Memory B cell (primary cell): ENCODE measurements at places on chromosomes 11 and 22.
A peak's percentile ranks its signal among the peaks of the same experiment; 100 is the strongest.

DNA sequence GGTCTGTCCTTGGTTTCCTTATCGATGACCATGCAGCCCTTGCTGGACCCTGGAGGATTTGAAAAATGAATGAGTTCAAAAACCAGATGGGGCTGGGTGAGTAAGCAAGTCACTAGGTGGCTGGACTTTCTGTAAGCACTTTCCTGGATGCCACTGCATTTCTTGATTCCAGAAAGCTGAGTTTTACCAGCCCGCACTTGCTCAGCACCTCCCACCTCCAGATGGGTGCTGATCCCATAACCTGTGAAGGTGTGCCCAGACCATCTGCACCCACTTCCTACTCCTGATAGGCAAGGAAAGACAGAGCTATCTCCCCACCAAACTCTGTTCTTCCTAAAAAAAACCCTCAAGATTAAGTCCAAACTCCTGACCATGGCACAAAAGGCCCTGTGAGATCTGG is 21.1 kb downstream of the ASCC2 start:
- no peak for DNase-seq

GRCh38 chr11:102683277-102683676 is 22.3 kb downstream of the MMP27 start:
- DNase-seq, result no peak

DNA sequence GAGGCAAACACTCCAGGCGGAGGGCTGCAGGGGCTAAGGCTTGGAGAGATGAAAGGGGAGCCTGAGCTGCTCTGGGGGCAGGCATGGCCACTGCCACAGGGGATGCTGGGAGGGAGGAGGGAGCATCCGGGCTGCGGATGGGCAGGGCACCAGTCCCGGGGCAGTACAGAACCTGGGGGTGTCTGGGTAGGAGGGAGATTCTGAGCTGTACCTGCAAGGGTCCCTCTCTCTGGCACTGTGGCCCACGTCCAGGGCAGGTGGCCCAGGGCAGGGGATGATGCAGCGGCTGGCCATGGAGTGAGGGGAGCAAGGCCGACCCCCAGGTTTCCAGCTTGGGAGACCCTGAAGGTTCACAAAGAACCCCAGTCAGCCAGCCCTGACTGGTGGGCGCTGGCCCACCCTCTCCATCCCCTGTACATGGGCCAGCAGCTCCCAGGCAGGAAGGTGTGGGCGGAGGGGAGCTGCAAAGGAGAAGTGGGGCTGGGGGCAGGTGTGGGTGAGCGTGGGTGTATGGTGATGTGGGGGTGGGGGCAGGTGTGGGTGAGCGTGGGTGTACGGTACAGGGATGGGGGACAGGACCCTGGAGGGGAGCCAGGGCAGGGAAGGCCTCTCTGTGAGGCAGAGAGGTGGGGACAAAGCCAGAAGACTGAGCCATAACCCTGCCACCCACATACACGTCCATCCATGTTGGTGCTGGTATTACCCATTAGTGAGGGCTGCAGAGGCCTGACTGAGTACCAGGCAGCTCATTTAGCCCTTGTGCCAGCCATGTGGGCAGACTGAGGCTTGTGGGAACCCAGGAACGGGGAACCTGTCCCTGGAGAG is 2.2 kb upstream of the TNFRSF13C start:
- DNase-seq, result peak; percentile 38

DNA sequence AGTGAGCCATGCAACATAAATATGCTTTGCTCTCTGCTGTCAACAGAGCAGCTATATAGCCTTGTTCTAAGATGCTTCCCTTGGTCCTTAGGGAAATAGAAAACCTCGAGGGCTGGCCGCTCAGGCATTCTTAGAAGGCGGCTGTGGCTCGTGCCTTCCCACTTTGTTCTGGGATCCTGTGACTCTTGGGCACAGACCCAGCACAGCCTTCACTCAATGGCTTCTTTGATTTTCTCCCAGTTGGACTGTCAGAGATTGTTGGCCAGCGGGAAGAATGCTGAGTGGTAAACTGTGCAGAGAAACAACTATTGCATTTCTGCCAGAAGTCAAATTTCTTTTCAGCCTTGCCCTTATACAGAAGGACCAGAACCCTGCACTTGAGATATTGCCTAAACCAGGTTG is 9.5 kb upstream of the MICAL2 start:
- DNase-seq, result no peak

- DNase-seq, result no peak
Observed at GRCh38 chr11:116224889-116225200, 547.9 kb downstream of the BUD13 start.

DNA sequence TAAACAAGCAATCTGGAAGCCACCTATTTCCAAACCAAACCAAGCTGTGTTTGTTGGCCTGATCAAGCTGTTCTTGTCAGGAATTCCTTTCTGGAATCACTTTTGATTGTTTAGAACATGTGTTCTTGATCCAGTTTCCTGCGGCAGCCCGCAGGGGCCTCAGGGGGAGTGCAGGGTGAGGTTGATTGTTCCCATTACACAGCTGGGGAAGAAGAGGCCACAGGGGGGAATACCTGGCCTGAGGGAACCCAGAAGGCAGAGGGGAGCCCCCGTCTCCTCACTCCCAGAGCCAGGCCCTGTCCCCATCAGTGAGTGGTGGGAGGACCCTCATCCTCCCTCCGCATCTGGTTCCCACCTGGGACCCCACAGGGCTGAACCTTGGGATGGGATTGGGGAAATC is 4.2 kb downstream of the MRGPRD start:
- no peak for DNase-seq

GRCh38 chr22:41028841-41029240 is 63.6 kb upstream of the EP300 start:
- DNase-seq, result no peak

- DNase-seq, result no peak
Observed at GRCh38 chr11:35624781-35625180, 6.5 kb downstream of the FJX1 start.

DNA sequence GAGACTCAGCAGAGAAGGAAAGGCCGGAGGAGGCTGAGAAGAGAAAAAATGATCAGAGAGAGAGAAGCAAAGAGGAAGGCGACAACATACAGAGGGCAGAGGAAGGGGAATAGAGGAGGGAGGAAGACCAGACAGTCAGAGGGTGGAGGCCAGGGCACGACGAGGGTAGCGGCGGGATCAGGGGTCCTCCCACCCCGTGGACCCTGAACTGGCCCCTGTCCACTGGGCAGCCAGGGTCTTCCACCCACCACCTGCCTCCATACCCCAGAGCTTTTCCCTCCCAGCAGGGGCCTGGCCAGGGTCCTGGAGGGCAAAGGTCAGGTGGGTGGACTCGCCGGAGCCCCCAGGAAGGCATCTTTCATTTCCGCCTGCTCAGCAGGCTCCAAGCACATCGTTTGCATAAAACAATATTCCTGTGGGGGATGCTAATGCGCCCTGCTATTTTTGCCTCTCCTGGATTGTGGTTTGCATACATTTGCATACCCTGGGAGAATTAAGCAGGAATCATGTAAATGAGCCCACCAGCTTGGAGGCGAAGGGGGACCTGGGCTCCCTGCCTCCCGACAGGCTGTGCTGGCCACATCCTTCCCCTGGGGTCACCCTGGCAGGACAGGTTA is 394.1 kb downstream of the MN1 start:
- DNase-seq, result no peak

DNA sequence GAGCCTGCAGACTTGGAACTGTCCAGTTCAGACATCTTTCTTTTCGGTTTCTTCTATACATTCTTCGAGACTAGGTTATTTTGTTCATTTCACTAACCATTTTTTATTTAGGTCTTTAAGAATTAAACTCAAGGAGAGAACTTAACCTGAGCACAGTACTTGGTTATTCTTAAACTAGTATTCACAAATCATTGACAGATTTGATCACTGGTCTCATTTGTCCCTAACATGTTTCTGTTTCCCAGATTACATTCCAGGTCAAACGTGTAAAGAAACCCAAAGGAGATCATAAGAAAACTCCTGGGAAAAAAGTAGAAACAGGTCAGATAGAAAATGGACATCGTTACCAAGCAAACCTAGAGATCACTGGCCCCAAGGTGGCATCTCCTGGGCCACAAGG is 85.1 kb downstream of the TTC17 start:
- no peak for DNase-seq

DNA sequence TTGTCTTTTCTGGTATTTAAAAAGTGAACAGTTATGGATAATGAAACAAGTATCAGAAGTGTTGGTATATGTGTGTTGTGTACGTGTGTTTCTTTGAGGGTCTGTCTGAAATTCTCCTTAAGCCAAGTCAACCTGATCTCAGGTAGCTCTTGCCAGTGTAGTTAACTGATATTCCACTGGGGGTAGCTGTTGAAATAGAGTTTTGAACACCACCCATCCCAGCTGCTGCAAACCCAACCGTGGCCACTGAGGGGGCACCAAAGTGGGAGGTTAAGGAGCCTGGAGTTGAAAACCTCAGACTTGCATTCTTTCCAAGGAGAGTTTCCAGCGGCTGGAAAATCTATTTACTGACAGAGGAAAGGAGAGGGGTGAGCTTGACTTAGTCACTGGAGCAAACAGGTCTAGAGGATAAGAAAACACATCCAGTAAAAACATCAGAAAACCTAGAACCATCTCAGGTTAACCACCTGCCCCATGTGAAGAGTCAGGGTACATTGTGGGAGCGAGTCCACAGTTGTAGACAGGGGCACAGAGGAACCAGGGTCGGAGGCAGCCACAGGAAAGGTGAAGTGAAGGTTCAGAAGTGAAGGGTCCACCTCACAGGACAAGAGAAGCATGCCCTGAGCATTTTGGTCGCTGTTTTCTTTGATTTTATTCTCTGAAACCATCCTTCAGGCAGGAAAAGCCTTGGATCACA is 8.8 kb upstream of the CUL5 start:
- no peak for DNase-seq

GRCh38 chr11:15418921-15419320 is 304.2 kb downstream of the INSC start:
- no peak for DNase-seq

DNA sequence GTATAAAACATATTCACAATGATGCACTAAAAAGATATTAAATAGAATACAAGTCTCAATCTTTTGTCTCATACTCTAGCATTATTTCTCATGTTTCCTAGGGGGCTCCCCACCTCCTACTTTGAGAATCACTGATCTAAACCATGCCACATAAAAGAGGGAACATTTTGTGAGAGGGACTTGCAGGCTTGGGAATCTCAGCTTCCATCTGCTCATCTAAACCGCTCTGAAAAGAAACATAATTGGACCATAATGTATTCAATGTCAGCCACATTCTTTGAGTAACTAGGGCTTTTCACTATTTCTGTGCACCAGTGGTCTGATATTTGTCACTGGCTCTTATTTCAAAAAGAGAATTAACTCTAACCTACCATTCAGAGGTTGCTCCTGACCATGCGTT is 6.4 kb upstream of the CSRP3 start:
- no peak for DNase-seq

- DNase-seq, result no peak
Observed at GRCh38 chr11:20119315-20119714, 41.0 kb downstream of the DBX1 start.

DNA sequence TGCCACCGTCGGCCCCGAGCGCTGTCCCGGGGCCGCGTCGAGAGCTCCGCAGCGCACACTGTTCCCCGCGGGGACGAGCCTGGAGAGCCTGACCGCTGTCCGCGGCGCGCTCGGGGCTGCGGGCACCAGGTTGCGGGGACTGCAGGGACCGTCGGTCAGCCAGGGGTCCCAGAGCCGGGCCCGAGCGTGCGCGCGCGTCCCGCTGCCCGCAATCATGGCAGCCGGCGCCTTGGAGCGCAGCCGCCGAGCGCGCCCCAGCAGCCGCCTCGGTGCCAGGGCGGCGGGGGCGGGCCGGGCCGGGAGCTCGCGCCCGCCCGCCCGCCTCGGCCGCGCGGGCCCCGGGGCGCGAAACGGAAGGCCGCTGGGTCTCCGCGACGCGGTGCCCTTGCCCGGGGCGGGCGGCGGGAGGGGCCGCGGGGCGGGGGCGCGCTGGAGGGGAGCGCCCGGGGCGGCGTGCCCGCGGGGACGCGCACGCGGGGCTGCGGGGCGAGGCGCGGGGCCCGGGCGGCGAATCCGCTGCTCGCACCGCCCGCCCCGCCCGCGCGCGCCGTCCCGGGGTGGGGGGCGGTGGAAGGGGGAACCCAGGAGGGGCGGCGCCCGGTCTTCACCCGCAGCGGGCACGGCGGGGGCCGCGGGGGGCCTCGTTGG is 79.4 kb upstream of the PPARA start:
- peak; percentile 21 for DNase-seq

- DNase-seq, result no peak
Observed at GRCh38 chr11:87719326-87720073, 455.7 kb downstream of the RAB38 start.

- DNase-seq, result no peak
Observed at GRCh38 chr22:36644333-36644757, 59.2 kb downstream of the CACNG2 start.

- no peak for DNase-seq
Observed at GRCh38 chr11:44305026-44305469, 4.9 kb downstream of the ALX4 start.

DNA sequence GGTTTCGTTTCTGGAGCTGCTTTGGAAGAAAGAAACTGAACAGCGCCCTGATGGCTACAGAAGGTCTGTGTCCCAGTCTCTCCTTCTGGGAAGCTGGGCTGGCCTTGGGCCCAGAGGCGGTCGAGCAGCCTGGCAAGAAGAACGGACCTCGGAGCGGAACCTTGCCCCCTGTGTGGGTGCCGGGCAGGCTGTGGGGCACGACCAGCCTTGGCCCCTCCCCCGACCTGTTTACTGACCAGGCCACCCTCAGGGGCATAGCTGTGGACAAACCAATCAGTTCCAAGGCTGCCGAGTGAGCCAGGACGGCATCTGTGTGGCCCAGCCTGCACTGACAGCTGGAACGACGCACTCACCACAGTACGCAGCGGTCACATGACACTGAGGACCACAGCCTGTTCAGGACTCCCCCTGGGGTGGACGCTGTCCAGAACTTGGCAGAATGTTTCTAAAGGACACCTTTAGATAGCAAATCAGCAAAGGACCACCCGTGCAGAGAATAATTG is 7.2 kb downstream of the PIM3 start:
- no peak for DNase-seq

- DNase-seq, result no peak
Observed at GRCh38 chr11:100940111-100940510, 189.5 kb downstream of the PGR start.

GRCh38 chr11:72482211-72482812 is 48.0 kb upstream of the CLPB start:
- DNase-seq, result peak; percentile 22

DNA sequence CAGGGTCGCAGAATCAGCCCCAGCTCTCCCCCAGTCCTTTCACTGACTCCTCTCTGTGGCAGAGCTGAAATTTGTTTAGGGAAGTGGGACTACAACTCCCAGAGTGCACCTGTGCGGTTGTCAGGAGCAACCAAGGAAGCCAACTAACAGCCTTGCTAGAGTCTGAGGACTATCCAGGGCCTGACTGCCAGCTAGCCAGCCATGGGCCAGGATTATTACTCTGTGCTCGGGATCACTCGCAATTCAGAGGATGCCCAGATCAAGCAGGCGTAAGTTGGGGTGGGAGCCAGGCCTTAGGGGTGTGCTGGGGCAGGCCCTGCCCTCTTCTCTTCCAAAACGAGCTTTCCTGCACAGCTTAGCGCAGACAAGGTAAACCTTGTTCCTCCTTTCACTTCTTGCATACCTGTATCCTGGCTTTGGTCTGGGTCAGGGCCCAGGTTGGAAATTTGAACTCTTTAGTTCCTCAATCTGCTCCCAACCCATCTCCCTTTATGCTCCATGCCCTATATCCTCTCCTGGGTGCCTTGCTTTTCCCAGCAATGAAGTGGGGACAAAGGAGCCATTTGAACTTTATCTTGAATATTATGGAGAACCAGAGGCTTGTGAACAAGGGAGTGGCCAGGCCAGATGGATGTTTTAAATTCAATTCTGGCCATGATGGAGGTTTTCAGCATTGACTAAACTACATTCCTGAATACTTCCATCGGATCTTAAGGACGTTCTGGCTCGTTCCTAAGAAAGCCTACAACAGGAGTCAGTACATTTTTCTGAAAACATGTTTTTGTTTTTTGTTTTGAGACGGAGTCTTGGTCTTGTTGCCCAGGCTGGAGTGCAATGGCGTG is at the start of gene DNAJB13:
DNAJB13 (plus strand) TSS at position 158 of the 842 bp plus-strand sequence; CDS start at position 202, 44 bp downstream.
- DNase-seq, result no peak
